ENCODE measurements at places on chromosomes 4 and X.

GRCh38 chrX:139751053-139751452 is 43.1 kb upstream of the MCF2 start:
- DNase-seq: no peak

- DNase-seq: no peak
Measured at GRCh38 chr4:13328591-13328990, 155.5 kb downstream of the RAB28 start.

DNA sequence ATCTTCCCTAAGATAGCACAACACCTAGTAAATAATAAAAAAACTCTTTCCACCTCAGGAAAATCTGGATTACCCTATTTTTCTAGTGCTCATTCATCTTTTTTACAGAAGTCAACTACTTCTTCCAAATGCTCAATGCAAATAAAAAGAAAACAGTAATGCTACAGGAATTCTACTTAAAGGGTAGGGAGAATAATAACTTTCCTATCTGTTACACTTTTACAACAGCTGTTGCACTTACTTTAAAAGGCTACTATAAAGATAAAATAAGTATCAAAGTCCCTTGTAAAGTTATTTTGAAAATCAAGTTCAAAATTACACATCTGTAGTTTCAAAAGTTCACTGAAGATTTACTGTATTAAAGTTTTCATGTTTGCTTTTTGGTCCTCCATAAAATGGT is 37.6 kb downstream of the THOC2 start:
- DNase-seq: no peak

- DNase-seq: no peak
Measured at GRCh38 chrX:122196343-122196742, 987.7 kb upstream of the GRIA3 start.

GRCh38 chr4:3392321-3392720 is 49.4 kb upstream of the HGFAC start:
- no peak for DNase-seq
